ENCODE measurements at places on chromosomes 13 and 19.

GRCh38 chr19:41187884-41188279 is 5.1 kb upstream of the CYP2S1 start:
- DNase-seq: no peak

- no peak for DNase-seq
Measured at GRCh38 chr13:70894258-70894657, 786.0 kb upstream of the KLHL1 start.

- DNase-seq: no peak
Measured at GRCh38 chr13:46578590-46578975, 25.6 kb downstream of the LRCH1 start.

- DNase-seq: no peak
Measured at GRCh38 chr13:100658363-100658762, 16.2 kb downstream of the TMTC4 start.

GRCh38 chr19:46387713-46388130 is 25.6 kb downstream of the CCDC8 start:
- no peak for DNase-seq

DNA sequence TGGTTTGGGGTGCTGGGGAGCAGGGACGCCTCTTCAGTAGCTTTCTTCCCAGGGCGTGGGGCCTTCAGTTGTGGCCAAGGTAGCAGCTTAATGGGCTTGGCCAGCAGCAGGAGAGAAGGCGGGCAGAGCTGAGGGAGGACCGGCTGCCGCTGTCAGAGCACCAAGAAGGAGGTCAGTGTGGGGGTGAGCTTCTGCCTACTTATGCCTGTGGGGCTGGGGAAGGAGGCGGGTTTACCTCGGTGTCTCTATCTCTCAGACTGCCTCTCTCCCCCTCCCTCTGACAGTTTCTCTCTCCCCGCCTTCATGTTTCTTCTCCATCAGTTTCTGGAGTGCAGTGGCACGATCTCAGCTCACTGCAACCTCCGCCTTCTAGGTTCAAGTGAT is at the start of gene CAPN12:
CAPN12 (minus strand) TSS at position 177 of the 384 bp plus-strand sequence. CDS start 309 bp downstream, outside the sequence.
- no peak for DNase-seq

GRCh38 chr19:1524972-1525325 is 1.1 kb downstream of the PLK5 start:
- no peak for DNase-seq

DNA sequence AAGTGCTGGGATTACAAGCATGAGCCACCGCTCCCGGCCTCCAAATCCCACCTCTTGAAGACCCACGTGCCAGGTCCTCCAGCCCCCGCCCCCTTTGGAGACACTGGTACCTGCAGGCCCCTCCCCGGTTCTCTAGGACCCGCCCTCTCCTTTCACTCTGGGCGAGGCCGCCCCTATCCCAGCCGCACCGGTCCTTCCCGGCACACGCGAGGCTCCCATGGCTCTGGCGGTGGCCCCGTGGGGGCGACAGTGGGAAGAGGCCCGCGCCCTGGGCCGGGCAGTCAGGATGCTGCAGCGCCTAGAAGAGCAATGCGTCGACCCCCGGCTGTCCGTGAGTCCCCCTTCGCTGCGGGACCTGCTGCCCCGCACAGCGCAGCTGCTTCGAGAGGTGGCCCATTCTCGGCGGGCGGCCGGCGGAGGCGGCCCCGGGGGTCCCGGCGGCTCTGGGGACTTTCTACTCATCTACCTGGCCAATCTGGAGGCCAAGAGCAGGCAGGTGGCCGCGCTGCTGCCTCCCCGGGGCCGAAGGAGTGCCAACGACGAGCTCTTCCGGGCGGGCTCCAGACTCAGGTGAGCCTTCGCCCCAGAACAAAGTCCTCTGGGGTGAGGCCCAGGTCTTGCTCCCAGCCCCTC is at the start of gene CBLC:
CBLC (plus strand) TSS at position 176 of the 633 bp plus-strand sequence; CDS start at position 218, 42 bp downstream.
- DNase-seq: no peak

- DNase-seq: no peak
Measured at GRCh38 chr13:42119875-42120274, 71.4 kb downstream of the DGKH start.
